Temporal lobe (tissue), 4 donors: ENCODE measurements at places on chromosomes 1 and 21. TPM values are rescaled to one million over a fixed set of nuclear protein-coding genes. Genes with fewer than 3 reads are reported as not detected.

The FCRL2 gene
- total RNA-seq: 0.25 TPM

The KLHDC8A gene
- total RNA-seq: 27.5 TPM

The COL16A1 gene
- total RNA-seq: 10.3 TPM

The KIAA1614 gene
- total RNA-seq: 3.0 TPM

The TMEM200B gene
- 0.49 TPM for total RNA-seq

The TAS1R3 gene
- total RNA-seq: 0.49 TPM

The SIM2 gene
- not detected for total RNA-seq

The S100A7 gene
- not detected for total RNA-seq

The DMRTA2 gene
- total RNA-seq: 3.2 TPM

The FMOD gene
- 2.2 TPM for total RNA-seq

The ESRRG gene
- total RNA-seq: 7.1 TPM

The BGLAP gene
- total RNA-seq: 0.25 TPM

The AVPR1B gene
- not detected for total RNA-seq

The NTMT2 gene
- 0.49 TPM for total RNA-seq

The CFAP126 gene
- 0.49 TPM for total RNA-seq

The SPRR2A gene
- total RNA-seq: not detected

The NPPA gene
- total RNA-seq: 2.5 TPM

The OVAAL gene
- not detected for total RNA-seq

The TMEM269 gene
- total RNA-seq: 0.25 TPM

The HSD3B2 gene
- not detected for total RNA-seq

The IL22RA1 gene
- total RNA-seq: not detected

The TRIM58 gene
- total RNA-seq: 5.7 TPM

The LMNA gene
- total RNA-seq: 20.4 TPM

The ERVH48-1 gene
- total RNA-seq: not detected

The TBX15 gene
- total RNA-seq: 0.98 TPM

The EDARADD gene
- total RNA-seq: 3.4 TPM
